Occipital lobe (tissue), 3 donors: ENCODE measurements at places on chromosomes 2 and 18. TPM values are rescaled to one million over a fixed set of nuclear protein-coding genes. Genes with fewer than 3 reads are reported as not detected.

The ALKAL2 gene
- 2.0 TPM for total RNA-seq

GRCh38 chr18:60358516-60358915 is 14.1 kb downstream of the MC4R start:
- no peak for DNase-seq

- DNase-seq: no peak
Measured at GRCh38 chr2:75560768-75561565, at the start of gene EVA1A. TSS of gene EVA1A (minus strand) at chr2:75560939. CDS start at chr2:75518140, 42,799 bp downstream.

- DNase-seq: no peak
Measured at GRCh38 chr2:219418155-219419011, at the start of gene DES. TSS of gene DES (plus strand) at chr2:219418377. CDS start at chr2:219418463, 86 bp downstream.

The ACVR1C gene
- 20.7 TPM for total RNA-seq

DNA sequence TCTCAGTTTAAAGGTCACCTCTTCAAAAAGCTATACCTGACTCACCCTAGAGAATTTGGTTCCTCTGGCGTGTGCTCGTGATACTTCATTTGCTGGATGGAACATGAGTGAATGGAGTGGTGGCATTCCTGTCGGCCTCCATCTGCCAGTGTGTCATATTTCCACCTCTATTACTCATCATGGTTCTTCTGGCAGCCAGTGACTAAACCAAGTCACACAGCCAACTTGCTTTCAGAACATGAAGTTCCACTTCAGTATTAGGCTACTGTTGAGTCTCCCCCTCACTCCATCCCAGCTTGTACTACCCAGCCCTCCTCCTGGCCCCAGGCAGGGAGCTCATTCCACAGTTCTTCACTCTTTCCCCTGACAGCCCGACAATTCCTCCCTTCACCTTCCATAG is 169.8 kb downstream of the MREG start:
- peak; percentile 11 for DNase-seq

The CLIP4 gene
- total RNA-seq: 51.5 TPM

GRCh38 chr2:9099341-9099751 is 95.9 kb upstream of the MBOAT2 start:
- no peak for DNase-seq

The CCDC68 gene
- total RNA-seq: 0.62 TPM

GRCh38 chr2:117321816-117322215 is 492.7 kb upstream of the DDX18 start:
- no peak for DNase-seq

DNA sequence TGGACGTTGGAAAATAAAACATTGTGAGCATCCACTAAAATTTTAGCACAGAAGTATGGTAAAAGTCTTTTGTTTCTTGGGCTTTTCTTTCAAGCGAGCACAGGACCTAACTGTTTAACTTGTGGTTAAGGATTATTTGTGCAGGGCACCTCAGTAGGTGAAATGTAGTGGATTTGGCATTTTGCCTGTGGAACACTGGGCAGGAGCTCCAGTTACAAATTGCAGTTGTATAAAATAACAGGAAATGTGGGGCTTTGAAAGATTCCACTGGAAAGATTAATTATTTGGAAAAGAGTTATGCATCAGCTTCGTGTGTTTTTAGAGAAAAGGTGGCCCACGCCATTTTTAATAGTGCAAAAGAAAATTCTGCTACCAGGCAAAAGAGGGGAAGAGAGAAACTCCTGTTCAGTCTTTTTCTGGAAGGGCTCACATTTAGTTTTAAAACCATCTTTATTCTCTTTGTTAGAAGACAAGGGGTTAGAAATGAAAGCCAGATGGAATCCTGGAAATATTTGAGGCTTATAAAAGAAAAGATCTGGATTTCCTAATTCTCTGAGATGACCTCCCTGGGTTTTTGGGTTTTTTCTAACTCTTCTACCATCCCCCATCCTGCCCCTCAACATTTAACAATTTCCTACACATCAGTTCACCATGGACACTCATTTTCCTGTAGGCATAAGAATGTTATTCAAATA is 144.3 kb upstream of the SERTAD2 start:
- DNase-seq: no peak

DNA sequence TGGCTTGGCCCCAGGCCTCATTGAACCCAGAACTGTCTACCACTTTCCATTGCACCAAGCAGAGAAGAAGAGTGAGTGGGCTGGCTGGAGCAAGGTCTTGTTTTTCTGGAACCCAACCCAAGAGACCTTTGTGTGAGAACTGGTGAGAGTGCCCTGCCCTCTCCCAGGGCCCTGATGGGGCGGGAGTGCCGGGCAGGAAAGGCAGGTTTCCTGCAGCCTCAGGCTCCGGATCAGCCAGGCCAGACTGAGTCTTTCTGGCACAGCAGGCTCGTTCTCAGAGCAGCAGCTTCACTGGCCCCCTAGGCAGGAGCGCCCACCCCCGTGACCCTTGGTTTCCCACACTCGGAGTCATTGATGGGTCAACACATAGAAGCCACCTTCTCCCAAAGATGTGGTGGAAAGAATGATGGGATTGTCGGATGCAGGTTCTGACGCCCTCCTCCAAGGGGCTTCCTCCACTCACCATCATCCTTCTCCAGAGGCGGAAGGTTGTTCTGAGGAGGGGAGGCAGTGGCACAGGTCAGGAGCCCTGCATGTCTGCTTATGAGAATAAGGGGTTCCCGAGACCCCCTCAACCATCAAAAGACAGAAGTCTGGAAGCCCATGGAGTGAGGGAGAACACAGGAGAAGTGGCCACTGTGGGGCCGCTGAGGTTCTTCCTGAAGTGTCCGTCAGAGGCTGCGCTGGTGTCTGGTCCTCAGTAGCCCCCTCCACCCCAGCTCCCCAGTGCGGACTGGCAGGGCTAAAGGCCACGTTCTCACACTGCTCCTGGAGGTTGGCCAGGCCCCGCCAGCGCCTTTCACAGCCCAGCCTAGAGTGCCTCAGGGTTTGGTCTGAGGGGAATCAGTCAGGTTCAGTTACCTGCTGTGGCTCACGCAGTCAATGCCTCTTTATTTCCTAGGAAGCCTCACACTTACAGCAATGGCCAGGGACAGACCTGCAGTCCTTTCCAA is 62.8 kb upstream of the LAPTM4A start:
- no peak for DNase-seq

The HYCC2 gene
- 54.4 TPM for total RNA-seq

DNA sequence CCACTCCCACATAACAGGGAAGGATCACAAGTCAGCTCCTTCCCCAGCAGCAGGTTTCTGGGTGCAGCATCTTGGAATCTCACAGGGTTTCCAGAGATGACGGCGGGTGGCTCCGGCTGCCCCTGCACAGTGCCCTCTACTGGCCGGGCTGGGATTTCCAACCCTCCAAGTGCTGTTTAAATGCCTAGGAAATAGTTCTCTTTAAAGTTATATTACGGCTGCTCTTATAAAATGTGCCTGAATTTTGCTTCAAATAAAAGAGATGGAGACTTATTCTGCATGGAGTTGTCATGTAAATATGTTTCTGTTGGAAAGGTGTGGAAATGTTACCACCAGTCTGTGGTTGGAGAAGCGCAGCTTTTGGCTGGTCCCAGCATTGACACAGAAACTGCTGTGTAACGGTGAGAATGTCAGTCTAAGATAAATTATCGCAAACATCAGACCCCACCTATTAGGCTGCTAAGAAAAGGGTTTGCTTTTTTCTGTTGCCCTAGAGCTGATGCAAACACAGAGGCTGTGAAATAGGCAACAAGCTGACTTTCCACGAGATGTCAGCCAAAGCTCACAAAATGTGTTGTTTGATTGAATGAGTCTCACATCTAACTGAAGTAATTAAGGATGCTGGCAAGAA is 3.3 kb upstream of the HJURP start:
- DNase-seq: no peak

DNA sequence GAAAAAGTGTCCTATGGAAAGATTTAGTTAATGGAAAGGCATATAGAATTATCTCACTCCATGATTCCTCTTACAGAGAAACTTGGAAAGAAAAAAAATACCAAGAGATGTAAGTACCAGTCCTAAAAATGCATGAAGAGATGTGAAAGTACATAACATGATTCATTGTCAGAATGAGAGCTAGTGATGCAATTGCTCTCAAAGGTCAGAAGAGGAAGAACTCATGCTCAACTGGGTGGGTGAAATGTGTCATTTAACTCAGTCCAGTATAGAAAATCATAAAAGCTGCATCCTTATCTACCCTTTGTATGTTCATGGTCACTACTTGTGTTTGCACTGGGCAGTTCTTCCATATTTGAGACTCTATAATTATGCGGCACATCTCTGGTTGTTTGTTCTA is 300.0 kb upstream of the PIK3C3 start:
- no peak for DNase-seq

DNA sequence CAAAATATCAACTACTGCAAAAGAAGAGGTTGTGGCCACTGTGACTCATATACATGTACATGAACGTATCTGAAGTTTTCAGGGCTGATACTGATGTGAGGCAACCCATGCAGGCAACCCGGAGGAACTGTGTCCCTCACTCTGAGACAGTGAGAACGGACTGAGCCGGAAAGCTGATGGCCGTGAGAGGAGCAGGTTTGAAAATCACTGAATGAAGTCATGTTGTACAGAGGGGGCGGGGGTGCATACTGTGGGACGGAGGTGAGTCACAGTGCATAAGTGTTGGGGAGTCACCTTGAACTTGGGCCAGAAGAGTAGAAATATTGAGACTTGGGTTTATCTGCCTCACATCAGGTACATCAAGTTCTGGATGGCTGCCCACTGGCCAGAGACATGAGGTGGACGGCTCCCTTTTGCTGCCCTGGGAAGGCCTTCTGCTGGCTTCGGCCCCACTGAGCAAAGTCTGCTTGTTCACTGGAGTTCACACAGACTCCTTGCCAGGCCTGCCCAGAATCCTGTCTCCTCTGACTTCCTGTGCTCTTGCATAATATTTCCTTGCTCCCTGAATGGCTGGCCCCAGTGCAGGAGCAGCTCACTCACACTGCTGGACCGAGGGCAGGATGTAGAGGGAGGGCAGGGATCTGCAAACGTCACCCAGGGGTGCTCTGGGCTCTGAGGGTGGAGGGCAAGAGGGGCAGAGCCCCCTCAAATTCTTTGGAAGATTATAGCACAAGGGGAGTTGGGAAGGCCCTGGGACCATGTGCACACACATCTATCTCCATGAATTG is 18.1 kb downstream of the EPAS1 start:
- no peak for DNase-seq

- no peak for DNase-seq
Measured at GRCh38 chr18:9106800-9107584, 4.5 kb downstream of the NDUFV2 start.

The PHOSPHO2 gene
- 14.5 TPM for total RNA-seq

DNA sequence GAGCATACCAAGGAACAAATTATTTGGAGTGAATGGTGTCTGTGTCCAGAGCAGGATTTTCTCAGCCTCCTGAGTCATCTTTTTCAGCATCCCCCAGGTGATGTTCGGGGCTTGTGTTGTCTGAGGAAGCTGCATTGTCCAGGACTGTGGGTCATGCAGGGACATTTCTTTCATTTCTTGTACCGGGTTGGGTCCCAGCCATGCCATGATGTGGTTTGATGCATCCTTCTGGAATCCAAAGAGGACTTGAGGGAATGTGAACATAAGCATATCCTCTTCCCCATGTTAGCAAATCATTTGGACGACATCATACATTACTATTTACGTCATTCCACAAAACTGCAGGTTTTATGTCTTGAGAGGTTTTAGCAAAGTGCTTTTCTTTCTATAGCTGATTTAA is 797.8 kb downstream of the CCDC85A start:
- DNase-seq: no peak

The TNS1 gene
- 3.1 TPM for total RNA-seq

- DNase-seq: no peak
Measured at GRCh38 chr2:20224716-20225293, at the start of gene SDC1. TSS of gene SDC1 (minus strand) at chr2:20225130. CDS start at chr2:20224867, 263 bp downstream.

DNA sequence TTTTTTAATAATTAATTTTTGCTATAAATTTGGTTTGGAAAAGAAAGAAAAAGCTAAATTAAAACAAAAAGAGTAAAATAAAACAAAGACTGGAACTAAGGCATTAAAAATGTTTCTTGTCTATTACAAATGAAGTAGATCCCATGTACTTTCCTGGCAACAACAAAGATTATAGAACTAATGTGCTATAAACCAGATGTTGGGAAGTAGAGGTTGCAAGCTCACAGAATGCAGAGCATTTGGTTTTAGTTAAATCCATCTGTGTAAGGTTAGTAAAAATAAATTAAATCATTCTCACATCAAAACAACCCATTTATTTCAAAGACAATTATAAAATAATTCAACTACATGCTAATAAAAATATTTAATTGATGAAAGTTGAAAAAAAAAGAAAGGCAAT is 157.2 kb upstream of the ZC3H15 start:
- DNase-seq: no peak

The POTEF gene
- not detected for total RNA-seq

- no peak for DNase-seq
Measured at GRCh38 chr18:33014060-33014796, 241.4 kb upstream of the KLHL14 start.

- DNase-seq: no peak
Measured at GRCh38 chr2:16088035-16088801, 147.9 kb downstream of the MYCN start.

DNA sequence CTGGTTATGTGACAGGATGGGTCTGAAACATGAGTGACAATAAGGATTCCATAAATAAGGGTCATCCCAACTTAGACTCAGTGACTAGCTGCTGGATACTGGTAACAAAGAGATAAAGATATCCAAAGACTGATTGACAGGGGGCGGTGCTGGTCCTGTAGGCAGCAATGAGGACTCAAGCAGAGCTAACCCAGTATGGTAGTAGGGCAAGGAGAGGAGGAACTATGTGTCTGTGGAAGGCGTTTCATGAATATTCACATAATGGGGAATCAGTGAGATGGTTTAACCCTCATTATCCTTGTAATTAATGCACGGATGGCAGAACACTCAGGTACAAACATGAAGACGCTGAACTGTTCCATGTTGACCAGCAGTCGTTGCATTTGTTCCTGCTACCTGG is 102.5 kb upstream of the EML6 start:
- DNase-seq: no peak

DNA sequence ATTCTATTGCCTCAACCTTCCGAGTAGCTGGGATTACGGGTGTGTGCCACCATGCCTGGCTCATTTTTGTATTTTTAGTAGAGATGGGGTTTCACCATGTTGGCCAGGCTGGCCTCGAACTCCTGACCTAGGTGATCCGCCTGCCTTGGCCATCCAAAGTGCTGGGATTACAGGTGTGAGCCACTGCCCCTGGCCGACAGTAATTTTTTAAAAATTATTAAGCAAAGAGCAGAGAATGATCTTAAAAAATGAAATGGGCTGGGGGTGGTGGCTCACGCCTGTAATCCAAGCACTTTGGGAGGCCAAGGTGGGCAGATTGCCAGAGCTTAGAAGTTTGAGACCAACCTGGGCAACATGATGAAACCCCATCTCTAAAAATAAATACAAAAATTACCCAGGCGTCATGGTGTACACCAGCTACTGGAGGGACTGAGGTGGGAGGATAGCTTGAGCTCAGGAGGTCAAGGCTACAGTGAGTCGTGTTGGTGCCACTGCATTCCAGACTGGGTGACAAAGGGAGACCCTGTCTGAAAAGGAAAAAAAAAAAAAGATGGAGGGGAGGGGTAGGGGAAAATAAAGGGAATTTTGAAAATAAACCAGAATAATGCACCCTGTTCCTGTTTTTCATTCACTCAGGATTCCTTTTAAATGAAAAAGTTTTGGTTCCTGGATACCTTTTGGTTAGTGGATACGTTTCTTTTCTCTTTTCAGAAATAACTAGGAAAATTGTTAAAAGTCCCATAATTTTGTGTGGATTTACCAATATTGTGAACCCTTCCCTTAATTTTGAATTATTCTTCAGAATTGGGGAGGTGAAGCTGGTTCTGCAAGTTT is 33.9 kb downstream of the MAP4K4 start:
- DNase-seq: no peak

The HOXD4 gene
- not detected for total RNA-seq
